ENCODE measurements at places on chromosomes 1 and 21.

GRCh38 chr1:15911927-15912326 lies 64.0 kb downstream of the ZBTB17 start:
- no peak for DNase-seq

- DNase-seq = no peak
Measured at GRCh38 chr21:28587748-28588147, 404.9 kb downstream of the LTN1 start.

- no peak for DNase-seq
Measured at GRCh38 chr1:147611586-147611985, 58.7 kb downstream of the ACP6 start.

DNA sequence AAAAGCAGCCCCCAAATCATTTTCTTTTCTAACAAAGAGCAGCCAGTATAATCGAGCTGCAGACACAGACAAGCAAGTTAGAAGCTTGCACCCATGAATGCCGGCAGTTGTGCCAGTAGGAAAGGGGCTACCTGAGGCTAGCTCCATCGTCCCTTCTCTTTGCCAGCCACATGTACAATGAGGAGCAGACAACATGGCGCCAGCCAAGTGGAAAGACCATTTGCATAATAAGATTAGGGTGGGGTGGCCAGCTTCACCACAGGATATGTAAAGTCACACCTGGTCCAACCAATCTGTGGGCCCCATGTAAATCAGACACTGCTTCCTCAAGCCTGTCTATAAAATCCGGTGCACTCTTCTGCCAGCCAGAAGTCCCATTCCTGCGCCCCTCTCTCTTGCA lies 103.7 kb downstream of the CCDC185 start:
- DNase-seq = no peak

DNA sequence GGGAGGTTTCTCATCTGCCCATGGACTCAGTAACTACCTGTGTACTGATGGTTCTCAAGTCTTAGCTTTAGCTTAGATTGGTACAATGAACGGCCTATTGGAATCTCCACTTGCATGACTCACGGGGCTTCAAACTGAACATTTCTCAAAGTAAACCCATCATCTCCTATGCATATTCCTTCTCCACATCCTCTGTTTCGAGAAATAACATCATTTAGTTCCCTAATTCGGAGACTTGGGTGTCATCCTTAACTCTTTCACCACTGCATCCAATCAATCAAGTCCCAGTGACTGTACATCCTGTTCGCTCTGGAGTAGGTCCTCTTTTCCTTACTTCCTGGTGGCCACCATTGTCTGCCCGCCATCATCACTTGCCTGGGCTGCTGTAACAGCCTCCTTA lies 55.8 kb downstream of the LGR6 start:
- DNase-seq = no peak

GRCh38 chr1:47367651-47368050 lies 34.1 kb downstream of the CMPK1 start:
- no peak for DNase-seq

- no peak for DNase-seq
Measured at GRCh38 chr1:104028416-104029035, 278.8 kb downstream of the AMY1C start.

Measured in posterior vena cava (tissue), 2 donors.